ENCODE measurements at places on chromosomes 12 and 14.

DNA sequence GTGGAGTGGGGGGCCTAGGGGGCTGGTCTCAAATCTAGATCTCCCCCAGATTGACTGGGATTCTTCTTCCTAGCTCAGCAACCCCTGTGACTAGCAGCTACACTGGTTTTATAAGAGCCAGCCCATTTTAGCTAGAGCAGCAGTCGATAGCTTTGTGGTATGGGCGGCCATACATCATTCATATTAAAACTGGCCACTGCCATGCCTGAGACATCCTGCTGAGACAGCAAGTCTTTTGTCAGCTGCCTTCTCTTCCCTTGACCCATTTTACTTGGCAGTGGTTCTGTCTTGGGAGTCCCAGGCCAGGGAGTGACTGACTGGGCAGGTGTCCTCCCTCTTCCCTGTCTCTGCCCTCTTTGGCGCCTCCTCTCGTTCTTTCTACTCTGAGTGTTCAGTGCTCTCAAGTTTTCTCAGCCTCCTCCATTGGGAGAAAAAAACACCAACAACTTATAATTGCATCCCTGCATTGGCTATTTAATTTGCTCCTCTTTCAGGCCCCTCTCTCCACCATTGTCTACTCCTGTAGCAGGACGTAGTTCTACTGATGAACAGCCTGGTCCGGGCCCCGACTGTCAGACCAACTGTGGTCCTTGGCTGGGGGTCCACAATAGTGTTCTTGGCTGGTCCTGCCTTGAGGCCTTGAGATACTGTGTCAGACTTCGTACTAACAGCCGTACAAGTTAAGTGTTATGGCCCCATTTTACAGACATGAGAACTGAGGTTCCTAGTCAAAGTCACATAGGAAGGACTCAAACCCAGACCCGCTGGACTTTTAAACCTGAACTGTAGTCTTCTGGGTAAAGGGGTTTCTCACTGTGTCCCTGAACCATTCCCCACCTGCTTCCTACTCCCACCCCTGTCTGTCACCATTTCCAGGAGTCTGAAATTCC is 18.3 kb upstream of the JDP2 start:
- DNase-seq = no peak

DNA sequence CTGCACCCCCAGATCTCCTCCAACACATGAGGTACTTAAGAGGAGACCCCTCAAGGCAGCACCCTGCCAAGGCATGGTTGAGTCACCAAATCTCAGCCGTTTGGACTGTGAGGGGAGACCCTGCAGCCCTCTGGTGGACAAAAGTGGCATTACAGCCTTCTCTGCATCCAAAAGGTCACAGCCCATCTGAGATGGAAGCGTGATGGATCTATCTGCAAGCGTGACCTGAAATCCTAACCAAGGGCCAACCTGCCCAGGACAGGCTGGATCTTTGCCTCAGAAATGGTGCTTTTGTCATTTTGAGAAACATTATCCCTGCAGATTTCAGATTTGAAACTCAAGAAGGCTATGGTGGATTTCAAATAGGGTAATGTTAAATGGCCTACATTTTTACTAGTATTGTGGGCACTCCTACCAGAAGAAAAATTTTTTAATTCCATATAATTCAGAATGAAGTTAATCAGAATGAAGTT is 23.7 kb upstream of the DHRS4 start:
- peak; percentile 98 for DNase-seq

DNA sequence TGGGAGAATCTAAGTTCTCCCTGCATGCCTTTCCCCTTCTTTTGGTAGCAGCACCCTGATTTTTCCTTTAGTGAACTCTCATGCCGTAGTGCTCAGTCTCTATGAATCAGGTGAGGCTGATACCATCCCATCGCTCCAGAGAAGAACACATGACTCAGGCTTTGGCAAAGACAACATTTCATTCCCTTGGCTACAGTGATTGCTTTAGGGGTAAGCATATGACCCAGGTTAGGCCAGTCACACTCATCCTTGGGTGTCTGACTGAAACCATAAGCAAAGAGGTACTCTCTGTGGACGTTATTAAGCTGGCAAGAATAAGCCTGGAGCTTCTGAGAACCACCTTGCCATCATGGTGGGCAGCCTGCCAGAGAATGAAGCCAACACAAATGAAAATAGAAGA is 141.8 kb downstream of the MYRFL start:
- no peak for DNase-seq

DNA sequence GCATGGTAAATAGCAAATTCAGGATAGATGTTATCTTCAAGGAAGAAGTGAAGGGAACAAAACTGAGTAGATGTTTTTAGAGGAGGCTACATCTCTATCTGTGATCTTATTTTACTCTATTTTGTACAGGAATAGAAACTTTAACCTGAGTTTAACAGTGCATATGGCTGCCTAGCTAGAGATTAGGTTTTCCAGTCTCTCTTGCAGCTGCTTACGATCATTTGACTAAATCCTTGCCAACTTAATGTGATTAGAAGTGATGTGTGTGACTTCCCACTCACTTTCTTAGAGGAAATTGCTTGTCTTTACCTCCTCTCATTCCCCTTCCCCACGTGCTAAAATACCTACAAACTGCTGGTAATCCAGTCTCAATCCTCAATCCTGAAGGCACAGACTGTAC is 26.5 kb upstream of the SLC15A5 start:
- no peak for DNase-seq

GRCh38 chr12:105433804-105434203 is 103.3 kb downstream of the C12orf75 start:
- no peak for DNase-seq

- DNase-seq = no peak
Measured at GRCh38 chr12:25041006-25041741, 92.3 kb upstream of the BCAT1 start.

- DNase-seq = no peak
Measured at GRCh38 chr12:108109954-108110353, 19.1 kb upstream of the WSCD2 start.

DNA sequence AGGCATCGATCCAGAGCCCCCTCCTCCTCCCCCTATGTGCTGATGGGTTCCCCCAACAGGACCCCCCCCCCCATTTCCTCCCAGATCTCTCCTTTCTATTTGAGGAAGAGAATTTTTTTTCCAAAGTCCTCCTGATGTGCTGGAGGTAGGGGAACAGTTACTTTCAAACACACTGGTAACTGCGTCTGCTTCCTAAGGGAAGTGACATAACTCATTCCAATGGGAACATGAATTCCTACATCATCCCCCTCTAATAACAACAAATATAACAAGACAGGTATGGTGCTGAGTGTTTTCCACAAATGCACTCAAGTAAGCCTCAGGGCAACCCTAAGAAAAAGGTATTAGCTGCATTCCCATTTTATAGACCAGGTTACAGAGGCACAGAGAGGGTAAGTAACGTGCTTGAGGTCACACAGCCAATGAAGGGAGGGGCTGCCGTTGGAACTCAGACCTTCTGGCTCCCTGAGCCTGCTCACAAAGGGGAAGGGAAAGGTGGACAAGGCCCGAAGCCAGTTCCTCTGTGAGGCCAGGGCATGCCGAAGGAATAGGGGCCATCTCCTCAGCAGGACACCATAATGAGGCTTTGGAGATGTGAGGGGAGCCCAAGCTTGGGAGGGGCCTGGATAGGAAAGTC is 121.1 kb upstream of the NCOR2 start:
- DNase-seq = no peak

DNA sequence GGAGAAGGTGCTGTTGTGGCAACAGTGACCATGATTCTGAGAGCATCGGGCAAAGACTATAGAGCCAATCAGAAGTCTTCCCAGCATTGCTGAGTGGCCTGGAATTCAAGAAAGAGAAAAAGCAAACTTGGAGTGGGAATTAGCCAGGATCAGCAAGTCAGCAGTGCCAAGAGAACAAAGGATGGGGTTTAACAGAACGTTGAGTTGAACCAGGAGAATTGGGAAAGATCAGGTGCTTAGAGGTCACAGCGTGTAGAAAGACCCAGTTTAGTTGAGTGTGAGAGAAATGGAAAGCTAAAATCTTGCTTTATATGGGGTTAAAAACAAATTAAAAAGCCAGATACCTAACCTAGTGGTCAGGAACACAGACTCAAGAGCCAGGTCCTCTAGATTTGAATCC is 90.5 kb upstream of the DNM1L start:
- no peak for DNase-seq

DNA sequence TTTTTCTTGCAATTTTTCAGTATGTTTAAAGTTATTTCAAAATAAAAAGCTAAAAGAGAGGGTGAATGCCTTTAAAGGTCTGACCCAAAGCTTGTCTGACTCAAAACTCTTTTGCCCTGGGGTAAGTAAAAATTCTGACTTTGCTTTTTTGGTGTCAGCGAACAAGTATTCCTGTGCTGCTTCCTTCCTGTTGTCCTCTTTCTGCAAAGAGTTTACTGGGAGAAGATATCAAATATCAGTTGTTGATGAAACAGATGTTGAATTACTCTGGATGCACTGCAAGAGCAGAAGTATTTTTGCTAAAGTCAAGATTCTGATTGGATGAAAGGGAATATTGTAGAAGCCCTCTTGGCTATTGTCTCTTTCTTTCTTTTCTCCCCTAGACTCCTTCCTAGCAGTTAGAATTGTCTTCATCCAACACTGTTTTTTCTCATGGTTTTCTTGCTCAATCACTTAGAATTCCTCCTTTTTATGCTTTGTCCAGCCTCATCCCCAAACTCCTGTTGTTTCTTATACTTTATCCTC is 62.0 kb downstream of the DACT1 start:
- DNase-seq = no peak

DNA sequence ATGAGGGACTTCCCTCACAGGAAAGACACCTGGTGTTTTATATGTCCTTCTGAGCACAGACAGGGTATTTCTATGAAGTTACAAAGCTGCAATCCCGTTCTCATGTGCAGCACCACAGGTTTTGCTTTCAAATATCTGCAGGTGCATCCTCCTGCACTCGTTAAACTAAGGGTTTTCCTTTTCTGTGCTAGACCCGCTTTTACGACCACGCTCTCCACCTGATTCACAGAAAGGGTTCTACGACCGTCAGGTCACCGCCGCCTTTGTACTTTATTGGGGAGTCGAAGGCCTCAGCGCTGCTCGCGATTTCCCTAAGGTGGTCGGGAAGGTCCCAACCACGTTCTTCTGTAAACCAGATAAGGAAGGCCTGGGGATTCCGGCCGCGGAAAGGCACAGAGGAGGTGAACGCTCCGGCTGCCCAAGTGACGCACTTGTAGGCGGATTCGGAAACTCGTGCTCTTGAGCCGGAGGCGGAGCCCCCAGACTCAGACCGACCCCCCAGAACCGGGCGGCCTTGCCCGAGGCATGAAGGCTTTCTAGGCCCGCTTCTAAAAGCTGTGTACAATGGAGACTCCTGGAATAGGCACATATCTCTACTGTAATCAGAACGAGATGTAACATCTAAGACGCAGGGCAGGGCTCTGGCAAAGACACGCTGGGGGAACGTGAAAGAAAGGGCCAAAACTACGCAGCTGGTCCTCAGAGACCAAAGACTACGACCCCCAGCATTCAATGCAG is 995 bp upstream of the HSP90B1 start:
- peak; percentile 51 for DNase-seq

- no peak for DNase-seq
Measured at GRCh38 chr12:68977909-68978610, 45.1 kb upstream of the CPM start.

- DNase-seq = no peak
Measured at GRCh38 chr14:24130380-24130716, at the start of gene FITM1. Gene FITM1, plus strand, starts transcription at chr14:24130659. Its CDS starts 905 bp downstream, at chr14:24131564.

GRCh38 chr12:121538699-121539061 is 42.1 kb downstream of the KDM2B start:
- no peak for DNase-seq

DNA sequence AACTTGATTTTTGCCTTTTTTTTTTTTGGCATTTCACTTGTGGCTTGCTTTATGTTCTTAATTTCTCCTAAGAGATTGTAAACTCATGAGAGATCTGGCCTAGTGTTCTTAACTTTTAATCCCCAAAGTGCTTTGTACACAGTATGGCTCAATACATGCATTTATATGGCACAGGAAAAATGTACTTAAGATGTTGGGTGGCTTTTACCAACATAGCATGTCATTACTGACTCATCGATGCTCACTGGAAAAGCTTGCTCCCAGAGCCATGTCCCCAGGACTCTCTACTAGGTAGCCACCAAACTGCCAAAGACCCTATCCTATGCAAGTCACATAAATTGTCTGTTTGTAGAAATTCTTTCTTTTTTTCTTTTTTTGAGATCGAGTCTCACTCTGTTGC is 13.1 kb upstream of the SMCO3 start:
- no peak for DNase-seq

DNA sequence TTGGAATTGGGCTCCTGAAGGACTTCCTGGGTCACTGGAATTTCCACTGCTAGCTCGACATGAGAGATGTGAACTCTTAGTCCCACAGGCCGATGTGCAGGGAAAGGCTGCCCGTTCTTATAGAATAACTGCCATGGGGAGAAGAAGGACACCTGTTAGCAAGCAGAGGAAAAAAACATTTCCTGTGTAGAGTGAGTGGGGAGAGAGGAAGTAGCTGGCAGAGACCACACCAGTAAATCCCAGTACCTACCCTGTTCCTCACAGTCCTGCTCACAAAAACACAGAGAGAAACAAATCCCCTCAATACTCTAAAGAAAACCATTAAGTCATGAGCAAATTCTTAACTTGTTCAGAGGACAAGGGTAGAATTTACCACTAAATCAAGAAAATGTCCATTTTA is 29.5 kb downstream of the AREL1 start:
- no peak for DNase-seq

DNA sequence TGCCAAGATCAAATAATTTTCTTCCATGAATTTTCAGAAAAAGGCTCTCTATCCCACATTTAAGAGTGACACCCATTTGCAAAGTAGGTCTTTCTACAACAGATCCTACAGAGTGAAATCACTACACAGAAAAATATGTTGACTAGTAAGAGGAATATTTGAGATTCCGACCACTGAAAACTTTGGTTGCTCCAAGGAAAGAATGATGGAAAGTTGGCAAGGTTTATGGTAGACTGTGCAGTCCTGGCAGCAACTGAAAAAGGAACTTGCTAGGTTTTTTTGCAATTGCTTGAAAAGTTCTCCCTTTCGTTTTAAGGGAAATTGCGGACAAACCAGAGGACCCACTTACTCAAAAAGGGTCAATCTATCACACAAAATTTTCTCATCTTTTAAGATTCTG is 83.1 kb upstream of the TSPAN8 start:
- DNase-seq = no peak

- DNase-seq = no peak
Measured at GRCh38 chr14:100072783-100073346, 7.6 kb downstream of the EVL start.

GRCh38 chr14:89166633-89167032 is 250.4 kb downstream of the FOXN3 start:
- DNase-seq = no peak

GRCh38 chr12:26062566-26062965 is 62.3 kb downstream of the BHLHE41 start:
- no peak for DNase-seq

DNA sequence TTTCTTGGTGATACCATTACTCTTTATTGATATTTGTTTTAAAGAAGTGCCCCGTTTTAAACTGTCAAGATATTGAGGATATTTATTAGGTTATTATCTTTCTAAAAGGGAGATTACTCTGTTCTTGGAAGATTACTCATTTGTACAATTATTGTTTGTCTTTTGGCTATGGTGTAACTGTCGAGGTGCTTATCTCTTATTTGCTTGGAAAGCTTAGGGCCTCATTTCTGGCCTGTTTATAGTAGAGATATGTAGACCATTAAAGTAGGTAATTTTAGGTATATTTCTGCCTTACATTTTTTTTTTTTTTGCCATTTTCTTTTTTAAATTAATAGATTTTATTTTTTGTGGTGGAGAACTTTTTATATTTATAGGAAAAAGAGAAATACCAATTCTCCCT is 74.2 kb downstream of the KTN1 start:
- no peak for DNase-seq

- no peak for DNase-seq
Measured at GRCh38 chr12:57237596-57237931, 8.1 kb downstream of the SHMT2 start.

GRCh38 chr12:108316176-108317086 is 22.7 kb downstream of the CMKLR1 start:
- DNase-seq = no peak

Measured in omental fat pad (tissue), 4 donors.